NCI-H1417 (cell line): ENCODE measurements at places on chromosomes 16 and 17.

- no peak for DNase-seq
These were observed 1.7 kb upstream of the TMEM97 start for GRCh38 chr17:28317099-28317965.

DNA sequence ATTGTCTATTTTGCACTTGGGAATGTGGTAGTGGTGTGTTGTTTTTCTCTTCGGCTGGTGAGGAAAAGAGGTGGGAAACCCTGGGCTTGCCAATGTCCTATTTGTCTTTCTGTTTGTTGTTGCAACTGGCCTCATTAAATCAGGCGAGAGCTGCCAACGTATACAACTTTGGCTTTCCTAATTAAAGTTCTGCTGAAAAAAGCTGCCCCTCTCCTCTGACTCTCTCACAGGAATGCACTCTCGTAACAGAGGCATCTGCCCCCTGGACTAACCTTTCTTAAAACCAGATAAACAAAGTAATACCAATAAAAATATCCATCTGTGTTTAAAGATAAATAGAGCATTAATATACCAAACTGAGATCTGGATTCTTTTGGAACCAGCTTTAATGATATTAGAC lies 7.8 kb downstream of the CDRT15 start:
- no peak for DNase-seq

DNA sequence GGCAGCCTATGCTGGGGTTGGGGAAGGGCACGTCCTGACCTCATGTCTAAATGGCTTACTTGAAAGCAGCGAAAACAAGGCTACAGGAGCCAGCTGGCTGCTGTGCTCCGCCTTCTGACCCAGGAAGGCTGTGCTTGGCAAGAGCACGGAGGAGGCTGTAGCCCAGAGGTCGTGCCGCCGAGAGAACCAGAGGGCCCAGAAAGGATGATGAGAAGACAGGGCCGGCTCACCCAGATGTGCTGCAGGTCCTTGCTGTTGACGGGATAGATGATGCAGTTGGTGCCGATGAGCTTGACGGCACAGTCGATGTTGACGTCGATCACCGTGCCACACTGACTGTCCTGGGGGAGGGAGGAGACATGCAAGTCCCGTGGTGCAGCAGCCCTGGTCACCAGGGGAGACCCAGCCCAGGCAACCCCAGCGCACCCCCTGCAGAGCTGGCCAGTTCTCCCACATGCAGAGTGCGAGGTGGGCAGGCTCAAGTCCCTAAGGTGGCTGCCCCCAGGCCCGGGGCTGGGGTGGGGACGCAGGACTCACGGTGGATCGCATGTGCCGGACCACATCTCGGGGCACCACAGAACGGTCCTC lies 20.7 kb downstream of the SPHK1 start:
- DNase-seq: no peak

- no peak for DNase-seq
These were observed 55.3 kb downstream of the USP10 start for GRCh38 chr16:84754956-84755672.

DNA sequence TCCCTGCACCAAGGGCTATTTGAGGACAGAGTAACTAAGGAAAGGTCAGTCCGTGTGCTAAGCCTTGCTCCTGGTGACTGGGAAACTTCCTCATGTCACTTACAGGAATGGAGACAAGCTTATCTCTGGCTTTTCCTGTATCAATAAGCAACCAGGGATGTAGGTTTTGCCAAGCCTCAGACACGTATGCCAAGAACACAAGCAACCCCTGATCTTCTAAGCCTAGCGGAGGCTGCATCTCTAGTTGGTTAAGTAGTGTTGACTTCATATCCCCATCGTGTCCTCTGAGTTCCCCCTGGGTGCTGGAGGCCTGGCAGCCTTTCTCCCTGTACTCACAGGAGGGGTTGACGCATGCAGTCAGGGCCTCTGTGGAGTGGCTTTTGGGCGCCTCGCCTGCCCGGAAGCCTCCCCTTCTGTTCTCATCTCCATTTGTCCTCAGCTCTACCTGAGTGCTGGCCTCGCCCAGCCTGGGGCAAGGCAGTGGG lies 1.4 kb upstream of the C1QTNF1 start:
- no peak for DNase-seq

DNA sequence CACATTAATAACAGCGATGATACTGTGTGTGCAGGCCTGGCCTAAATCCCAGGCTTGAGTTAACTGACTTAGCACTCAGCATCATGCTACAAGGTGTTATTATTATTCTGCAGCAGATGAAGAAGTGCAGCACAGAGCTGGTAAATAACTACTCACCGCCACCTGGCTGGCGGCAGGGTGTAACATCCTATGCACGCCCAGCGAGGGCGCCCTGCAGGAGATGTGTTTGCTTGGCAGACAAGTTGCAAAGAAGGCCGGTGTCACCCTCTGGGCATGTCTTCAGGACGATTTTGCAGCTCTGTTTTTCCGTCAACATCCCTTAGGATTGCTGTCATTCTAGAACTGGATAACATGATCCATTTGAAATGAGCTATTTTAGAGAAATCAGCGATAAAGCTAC lies 30.1 kb downstream of the DNAH9 start:
- DNase-seq: no peak

GRCh38 chr17:73151916-73152632 lies 12.7 kb upstream of the SSTR2 start:
- peak; percentile 6 for DNase-seq

GRCh38 chr16:56102183-56102686 lies 89.1 kb upstream of the GNAO1 start:
- DNase-seq: no peak

DNA sequence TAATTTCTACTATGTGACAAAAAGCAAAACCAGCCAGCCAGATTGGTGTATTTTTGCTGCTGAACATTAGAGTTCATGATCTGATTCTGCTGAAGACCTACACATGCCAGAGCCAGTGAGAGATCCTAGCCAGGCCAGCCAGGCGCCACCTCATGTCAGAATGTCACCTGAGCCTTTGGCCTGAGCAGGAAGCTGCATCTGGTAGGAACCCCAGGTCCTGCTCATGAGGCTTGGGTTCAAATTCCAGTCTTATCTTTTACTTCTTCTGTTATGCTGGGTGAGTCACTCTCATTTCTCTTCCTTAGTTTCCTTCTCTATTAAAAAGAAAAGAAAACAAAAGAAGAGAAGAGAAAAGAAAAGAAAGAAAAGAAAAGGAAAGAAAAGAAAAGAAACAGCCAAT lies 585.1 kb upstream of the CDH5 start:
- no peak for DNase-seq

- no peak for DNase-seq
These were observed 11.1 kb upstream of the RNF112 start for GRCh38 chr17:19399750-19400450.

- DNase-seq: no peak
These were observed 15.3 kb downstream of the CCL11 start for GRCh38 chr17:34300652-34301370.

GRCh38 chr17:50620237-50620636 lies 14.4 kb upstream of the ABCC3 start:
- DNase-seq: no peak
